Amygdala (tissue), 56 donors: ENCODE measurements at places on chromosomes 6 and 20.

GRCh38 chr6:124924333-124924759, 37.9 kb upstream of the RNF217 start:
- DNase-seq, result no peak

GRCh38 chr6:123529843-123530242, 106.9 kb downstream of the TRDN start:
- no peak for DNase-seq

- DNase-seq, result no peak
These were observed 21.9 kb upstream of the NPBWR2 start for GRCh38 chr20:64129146-64129782.

DNA sequence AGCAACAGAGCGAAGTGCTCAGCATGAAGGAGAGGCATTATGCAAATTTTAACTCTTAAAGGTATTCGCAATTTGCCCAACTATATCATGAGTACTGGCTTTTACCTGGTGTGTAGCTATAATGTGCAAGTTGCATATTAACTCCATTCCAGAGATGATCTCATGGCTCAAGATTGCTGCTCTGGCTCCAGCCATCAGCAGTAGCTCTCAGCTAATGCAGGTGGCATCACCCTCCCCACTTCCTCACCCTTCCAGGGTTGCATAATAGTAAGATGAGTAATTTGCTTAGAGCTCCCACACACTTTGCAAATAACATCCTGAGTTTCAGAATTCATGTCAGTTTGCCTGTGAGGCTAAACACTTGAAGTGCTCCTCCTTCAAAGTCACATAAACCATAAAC, 15.9 kb upstream of the PCSK2 start:
- DNase-seq, result no peak

DNA sequence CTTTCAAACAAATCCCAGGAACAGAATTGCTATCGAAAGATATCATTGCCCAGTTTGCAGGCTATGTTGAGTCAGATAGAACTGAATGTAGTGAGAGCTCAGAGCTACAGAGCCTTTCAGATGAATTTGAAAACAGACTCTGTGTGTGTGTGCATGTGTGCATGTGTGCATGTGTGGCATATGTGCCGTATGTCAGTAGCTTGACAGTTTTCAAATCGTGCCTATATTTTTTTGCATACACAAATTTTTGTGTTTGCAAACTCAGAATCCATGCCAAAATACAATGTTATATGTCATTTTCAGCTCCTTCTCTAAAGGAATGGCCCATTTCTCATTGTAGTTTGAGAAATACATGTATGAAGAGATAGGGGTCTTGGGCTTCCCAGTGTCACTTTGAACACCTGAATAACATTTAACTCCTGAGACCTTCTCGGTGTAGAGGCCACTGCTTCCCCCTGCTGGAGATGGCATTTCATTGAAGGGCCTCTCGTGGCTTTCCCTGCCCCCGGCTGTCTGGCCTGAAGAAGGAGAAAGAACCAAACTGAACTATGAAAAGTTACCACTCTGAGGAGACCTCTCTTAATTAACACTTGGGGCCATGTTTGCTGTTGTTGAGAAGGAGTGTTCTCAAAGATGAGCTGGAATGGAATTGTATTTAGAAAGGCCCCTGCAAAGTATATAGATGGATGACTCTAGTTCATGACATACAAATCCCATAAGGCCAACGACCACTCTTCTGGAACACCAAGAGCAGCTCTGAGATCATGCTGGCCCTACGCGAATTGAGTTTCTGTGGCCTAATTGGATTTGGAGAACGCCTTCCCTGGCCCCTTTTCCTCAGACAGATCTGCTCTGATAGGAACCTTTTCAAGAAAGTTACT, 58.7 kb downstream of the VAPB start:
- no peak for DNase-seq
